ENCODE measurements at places on chromosomes 2 and 18.

GRCh38 chr2:136407952-136408318, 290.0 kb upstream of the CXCR4 start:
- no peak for DNase-seq

DNA sequence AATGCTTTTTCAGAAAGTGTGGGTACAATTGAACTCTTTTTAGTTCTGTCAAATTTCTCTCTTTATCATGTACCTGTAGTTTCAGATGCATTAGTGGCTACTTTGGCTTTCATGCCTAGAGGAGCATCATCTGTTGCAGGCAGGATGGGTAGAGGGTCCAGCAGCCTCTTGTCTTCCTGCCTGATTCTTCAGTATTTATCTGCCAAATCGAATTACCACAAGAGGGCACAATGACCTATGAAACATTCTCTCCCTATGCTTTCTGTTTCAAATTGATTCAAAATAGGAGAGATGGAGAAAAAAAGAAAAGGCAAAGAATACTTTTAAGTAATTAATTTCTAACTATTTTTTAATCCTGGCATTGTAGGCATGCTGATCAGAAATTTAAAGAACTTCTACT, 477.2 kb downstream of the TRIB2 start:
- peak; percentile 25 for DNase-seq

DNA sequence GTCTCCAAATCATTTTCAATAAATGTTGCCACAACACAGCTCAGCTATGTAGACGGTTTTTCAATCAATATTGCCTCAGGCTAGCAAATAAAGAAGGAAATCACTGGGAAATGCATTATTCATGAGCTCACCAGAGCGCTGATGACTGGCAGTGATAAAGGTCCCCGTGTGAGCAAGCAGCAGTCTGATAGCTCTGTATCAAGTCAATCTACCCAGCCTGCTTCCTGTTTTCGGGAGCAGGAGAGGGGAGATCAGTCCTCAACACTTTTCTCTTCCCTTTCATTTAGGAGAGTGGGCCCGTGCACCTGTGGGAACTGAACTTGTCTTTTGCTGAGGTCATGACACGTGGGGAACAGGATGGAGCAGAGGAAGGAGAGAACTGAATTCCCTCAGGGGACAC, 253.9 kb upstream of the SIX2 start:
- DNase-seq: peak; percentile 8

DNA sequence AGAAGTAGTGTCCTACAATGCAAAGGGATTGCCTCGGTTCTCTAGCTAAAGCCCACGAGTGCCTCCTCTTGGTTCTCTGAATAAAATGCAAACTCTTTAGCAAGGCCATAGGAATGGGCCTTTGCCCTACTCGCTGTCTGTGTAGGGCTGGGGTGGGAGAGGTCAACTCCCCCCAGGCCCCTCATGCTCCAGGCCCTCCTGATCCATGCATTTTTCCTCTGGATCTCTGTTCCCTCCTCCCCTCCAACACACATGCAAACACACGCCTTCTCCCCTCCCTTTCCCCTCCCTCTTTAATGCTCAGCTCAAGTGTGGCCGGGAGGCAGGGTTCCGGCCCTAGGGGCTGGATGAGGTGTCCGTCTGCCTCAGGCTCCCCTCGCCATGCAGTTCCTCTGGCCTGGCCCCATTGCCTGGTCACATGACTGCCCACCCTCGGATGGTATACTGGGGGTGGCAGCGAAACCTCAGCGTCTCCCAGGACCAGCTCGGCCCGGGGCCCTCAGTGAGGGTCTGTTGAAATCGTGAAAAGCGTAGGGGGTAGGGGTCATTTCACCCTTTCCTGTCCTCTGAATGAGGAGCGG, 14.9 kb upstream of the KLF11 start:
- no peak for DNase-seq

- no peak for DNase-seq
These were observed 4.0 kb upstream of the SLC11A1 start for GRCh38 chr2:218378053-218378452.

DNA sequence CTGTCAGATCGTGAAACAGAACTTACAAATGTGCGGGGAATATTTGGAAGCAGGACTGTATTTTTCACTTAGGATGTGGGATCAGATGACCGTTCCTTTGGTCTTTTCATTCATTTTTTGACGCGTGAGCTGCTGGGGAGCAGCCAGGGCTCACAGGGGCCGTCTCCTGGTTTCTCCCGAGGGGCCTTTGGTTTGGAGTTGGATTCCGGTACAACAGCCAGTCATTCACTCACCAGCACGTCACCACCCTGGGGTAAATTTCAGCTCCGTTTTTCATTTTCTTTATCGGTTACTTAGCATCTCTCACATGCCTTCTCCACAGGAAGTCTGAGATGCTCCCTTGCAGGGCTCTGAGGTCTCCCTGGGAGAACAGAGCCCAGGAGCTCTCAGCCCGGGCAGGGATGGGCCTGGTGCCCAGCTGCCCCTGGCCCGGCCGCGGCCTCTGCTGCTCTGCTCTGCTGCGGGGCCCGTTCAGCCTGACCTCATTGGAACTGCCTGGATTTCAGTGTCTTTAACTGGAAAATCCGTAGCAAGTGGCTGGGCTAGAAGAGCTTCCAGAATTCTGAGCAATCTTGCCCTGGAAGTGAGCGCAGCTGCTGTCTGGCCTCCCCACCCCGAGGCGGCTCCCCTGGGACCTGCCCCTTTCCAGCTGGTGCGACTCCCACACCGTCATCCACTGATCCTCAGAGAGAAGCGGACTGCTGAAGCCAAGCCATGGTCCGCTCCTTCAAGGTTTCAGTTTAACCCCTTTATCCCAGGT, 335.6 kb downstream of the EIPR1 start:
- no peak for DNase-seq

- no peak for DNase-seq
These were observed 41.8 kb downstream of the SLC14A1 start for GRCh38 chr18:45765796-45766195.

GRCh38 chr2:73259704-73260337, 24.5 kb downstream of the FBXO41 start:
- no peak for DNase-seq

DNA sequence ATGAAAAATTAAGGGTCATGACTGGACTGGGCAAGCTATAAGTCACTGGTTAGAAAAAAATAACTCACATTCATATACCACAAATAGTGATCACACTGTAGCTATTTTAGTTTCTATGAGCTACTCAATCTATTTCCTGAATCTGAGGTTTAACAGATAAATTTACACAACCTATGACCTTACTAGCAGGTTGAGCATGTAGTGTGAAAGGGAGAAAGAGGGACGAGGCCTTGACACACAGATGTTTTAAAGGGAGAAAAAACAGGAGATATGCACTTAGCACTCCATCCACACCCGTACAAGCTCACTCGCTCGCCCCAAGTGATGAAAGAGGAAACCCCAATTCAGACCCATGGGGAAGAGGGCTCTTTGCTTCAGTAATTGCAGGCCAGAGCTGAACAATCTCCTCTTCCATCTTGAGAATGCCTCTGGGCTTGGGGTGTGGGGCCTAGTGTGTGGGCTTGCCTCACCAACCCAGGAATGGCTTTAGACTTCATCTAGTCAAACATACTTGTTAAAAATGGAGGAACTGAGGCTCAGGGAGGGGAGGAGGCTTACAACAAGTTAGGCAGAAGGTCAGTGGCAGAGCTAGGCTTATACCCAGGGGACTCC, 10.7 kb downstream of the CYRIA start:
- DNase-seq: no peak

All from NCI-H2081 (cell line).